ENCODE measurements at places on chromosomes 2 and 18. TPM values are rescaled to one million over a fixed set of nuclear protein-coding genes. Genes with fewer than 3 reads are reported as not detected.

TCF4 gene
- total RNA-seq: 1,429 TPM

DNA sequence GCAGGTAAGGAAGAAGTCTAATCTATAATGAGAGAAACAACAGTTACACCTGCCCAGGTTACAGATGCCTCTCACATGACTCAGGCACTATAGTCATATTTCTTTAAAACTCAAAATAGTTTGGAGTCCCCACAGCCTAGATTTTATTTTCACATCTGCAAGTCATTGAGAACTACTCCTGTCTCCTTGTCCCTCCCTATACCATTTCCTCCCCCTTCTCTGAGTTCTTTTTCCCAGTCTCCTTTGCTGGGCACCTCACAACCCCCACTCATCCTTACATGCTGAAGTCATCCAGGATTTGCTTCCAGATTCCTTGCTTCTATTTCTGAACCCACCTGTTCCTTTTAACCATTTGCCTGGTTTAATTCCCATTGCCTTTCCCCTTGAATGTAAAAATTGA lies 73.1 kb upstream of the KCNE4 start:
- DNase-seq: no peak

GRCh38 chr2:160666154-160667060 lies 172.8 kb upstream of the RBMS1 start:
- DNase-seq: no peak

DNA sequence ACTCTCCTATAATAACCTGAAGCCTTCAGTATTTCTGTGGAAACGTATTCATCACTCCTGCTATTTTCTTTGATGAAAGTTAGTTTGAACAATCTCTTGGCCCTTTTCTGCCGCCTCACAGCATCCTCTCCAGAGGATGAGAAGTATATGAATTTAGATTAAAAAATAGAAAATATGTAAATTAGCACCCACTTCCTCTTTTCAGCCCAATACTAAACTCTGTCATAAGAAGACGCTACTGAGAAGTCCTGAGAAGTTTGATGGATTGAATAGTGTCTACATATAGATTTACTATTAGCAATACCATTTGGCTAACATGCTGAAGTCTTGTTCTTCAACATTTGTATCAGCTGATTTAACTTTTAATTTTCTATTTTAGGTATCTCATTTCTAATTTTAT lies 526.4 kb upstream of the SPHKAP start:
- DNase-seq: no peak

GRCh38 chr2:47283659-47284058 lies 119.3 kb upstream of the MSH2 start:
- no peak for DNase-seq

DNA sequence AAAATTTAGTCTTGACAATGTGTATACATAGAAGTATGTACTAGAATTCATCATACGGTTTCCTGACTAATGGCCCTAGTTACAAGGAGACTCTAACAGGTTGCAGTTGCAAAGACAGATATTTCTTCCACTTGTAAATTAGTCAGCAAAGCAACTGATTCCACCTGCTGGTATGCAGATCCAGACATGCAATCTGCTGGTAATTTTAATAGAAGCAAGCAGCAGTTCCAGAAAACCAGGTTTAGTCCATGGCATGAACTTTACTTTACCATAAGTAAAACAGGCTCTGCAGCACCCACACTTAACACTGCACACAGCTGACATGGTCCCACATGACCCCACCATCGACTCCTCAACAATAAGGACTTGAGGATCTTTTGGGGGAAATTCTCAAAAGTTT lies 110.9 kb upstream of the SP3 start:
- DNase-seq: no peak

- no peak for DNase-seq
Observed at GRCh38 chr2:26172189-26172870, 558 bp upstream of the GAREM2 start.
